ENCODE measurements at places on chromosomes 6 and 20. TPM values are rescaled to one million over a fixed set of nuclear protein-coding genes. Genes with fewer than 3 reads are reported as not detected.

DNA sequence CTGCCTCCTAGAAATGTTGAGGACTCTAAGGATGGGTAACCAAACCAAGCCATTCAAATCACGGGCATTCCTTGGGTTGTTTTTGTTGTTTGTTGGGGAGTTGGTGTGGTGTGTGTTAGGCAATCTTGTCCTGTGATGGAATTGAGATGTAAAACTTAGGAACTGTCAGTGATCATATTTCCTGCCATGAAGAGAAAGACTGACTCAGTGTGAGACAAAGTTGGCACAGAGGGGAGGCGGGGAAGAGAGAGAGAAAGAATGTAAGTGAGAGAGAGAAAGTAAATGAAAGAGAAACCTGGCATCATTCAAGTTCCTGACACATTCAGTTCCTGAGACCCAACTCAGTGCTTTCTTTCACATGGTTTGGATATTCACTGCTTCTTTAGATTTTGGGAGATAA is 21.6 kb upstream of the FBXO30 start:
- no peak overlapping the region for H3K27ac ChIP-seq
- H3K4me1 ChIP-seq = no peaks in the 10 kb centered on the region
- no peak overlapping the region for H3K4me3 ChIP-seq
- no peak for DNase-seq
- H3K36me3 ChIP-seq = no peaks in the 10 kb centered on the region

The SLC35F1 gene
- total RNA-seq = 0.09 TPM

The CST2 gene
- total RNA-seq = not detected

DNA sequence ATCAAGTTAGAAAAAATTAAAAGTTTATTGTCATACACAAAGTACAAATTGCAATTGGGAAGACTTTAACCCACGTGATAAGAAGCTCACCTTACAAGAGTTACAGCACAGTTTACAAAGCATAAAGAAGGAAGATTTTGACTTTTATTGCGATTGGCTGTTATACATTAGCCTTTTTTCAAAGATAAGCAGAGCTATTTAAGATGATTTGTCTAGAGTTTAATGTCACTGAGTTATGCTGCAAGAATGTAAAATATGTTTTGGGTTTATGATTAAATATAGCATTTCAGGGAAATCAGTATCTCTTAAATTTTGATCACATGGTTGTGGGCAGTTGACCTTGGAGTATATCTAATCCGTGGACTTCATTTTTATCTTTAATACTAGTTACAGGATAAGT is 664.2 kb upstream of the PTCHD4 start:
- no peaks in the 10 kb centered on the region for H3K27me3 ChIP-seq
- no peak overlapping the region for H3K4me3 ChIP-seq
- no peak for DNase-seq
- no peak overlapping the region for H3K27ac ChIP-seq
- H3K4me1 ChIP-seq = no peaks in the 10 kb centered on the region

The RSPO3 gene
- 5.9 TPM for total RNA-seq

GRCh38 chr6:133748628-133749027 is 140.3 kb upstream of the TCF21 start:
- no peaks in the 10 kb centered on the region for H3K36me3 ChIP-seq
- H3K4me3 ChIP-seq = no peak overlapping the region
- no peaks in the 10 kb centered on the region for H3K27me3 ChIP-seq

DNA sequence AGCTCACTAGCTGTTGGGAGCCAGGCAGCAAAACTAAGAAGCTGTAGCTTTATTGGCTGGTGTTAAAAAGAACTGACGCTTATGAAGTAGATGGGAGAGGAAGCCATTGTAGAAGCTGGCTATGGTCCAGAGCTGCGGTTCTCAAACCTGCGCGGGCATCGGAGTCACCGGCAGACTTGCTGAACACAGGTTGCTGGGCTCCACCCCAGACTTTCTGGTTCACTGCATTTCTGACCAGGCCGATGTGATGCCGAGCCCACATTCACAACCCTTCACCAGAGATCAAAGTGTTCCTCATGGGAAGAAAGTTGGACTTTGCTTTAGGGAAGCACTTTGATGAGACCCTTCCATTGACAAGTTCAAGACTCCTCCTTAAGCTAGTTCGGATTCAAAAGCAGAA is 231.6 kb downstream of the QKI start:
- DNase-seq = no peak
- H3K27me3 ChIP-seq = no peaks in the 10 kb centered on the region
- no peak overlapping the region for H3K27ac ChIP-seq

The CDK19 gene
- 37.9 TPM for total RNA-seq

The ADGRB3 gene
- total RNA-seq = 3.3 TPM

The PRICKLE4 gene
- total RNA-seq = 6.9 TPM

The CCDC170 gene
- 24.1 TPM for total RNA-seq

The SLC24A3 gene
- total RNA-seq = 8.4 TPM

DNA sequence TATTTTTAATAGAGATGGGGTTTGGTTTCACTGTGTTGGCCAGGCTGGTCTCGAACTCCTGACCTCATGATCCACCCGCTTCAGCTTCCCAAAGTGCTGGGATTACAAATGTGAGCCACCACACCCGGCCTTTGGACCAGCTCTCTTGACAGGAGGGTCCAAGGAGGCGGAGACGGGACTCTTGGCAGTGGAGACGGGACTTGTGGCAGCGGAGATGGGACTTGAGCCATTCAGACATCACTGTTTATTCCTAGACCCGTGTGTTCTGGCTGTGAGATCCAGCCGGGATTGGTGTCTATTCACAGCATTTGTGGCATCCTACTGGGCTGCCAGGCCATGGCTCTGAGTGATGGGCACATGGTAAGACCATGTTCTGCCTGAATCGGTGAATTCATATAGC is 25.6 kb downstream of the PRPF6 start:
- no peaks in the 10 kb centered on the region for H3K27me3 ChIP-seq
- H3K4me1 ChIP-seq = no peaks in the 10 kb centered on the region
- DNase-seq = no peak
- no peak overlapping the region for H3K4me3 ChIP-seq
- no peak overlapping the region for H3K27ac ChIP-seq
- peaks cover 38% of the 10 kb centered on the region for H3K36me3 ChIP-seq

Measured in lung (tissue), 17 donors.